ENCODE measurements at places on chromosomes 16 and 17.

- DNase-seq, result no peak
Measured at GRCh38 chr17:77242118-77242851, 101.5 kb downstream of the SEC14L1 start.

- DNase-seq, result peak; percentile 41
Measured at GRCh38 chr17:70040336-70040735, 34.7 kb upstream of the KCNJ16 start.

DNA sequence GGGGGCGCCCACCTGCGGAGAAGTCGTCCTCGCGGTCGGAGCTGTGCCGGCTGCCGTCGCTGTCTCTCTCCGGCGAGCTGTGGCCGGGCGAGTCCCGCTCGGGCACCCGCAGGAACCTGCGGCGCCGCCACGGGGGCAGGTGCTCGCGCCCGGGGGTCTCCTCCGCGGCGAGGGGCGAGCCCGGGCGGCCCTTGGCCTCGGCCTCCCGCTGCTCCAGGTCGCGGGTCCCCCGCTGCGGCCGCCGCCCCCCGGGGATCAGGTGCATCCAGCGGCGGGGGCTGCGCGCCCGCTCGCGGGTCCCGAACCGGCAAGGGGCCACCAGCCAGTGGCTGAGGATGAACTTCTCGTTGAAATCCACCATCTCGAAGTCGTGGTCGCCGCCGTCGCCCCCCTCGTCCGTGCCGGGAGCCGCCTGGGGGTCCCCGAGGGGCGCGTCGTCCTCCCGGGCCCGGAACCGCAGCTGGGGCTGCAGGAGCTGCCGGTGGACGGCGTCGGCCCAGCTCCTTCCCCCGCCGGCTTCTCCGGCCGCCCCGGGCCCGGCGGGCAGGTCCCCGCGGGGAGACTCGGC is 41.4 kb upstream of the BHLHA9 start:
- DNase-seq, result no peak

- no peak for DNase-seq
Measured at GRCh38 chr16:55016515-55016914, 85.8 kb downstream of the IRX5 start.

DNA sequence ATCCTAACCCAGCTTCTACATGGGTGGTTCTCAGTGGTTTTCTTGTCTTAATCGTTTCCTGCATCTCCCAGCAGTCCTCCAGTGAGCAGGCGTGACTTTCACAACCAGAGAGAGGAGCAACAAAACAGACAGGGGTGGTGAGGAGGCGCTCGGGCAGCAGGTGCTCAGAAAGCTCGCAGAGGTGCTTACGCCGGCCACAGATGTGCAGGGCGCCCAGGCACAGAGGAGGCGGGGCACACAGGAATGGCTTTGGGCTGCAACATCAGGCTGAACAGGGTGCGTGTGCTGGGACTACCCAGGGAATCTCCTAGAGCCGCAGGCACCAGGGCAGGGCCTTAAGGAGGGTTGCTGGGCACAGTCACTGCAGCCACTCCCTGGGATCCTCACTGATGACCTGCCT is 32.6 kb downstream of the KLHDC4 start:
- no peak for DNase-seq

GRCh38 chr17:68749349-68750207 is 148.4 kb upstream of the FAM20A start:
- no peak for DNase-seq

- peak; percentile 61 for DNase-seq
Measured at GRCh38 chr17:35257208-35257659, 14.4 kb downstream of the SLFN5 start.

DNA sequence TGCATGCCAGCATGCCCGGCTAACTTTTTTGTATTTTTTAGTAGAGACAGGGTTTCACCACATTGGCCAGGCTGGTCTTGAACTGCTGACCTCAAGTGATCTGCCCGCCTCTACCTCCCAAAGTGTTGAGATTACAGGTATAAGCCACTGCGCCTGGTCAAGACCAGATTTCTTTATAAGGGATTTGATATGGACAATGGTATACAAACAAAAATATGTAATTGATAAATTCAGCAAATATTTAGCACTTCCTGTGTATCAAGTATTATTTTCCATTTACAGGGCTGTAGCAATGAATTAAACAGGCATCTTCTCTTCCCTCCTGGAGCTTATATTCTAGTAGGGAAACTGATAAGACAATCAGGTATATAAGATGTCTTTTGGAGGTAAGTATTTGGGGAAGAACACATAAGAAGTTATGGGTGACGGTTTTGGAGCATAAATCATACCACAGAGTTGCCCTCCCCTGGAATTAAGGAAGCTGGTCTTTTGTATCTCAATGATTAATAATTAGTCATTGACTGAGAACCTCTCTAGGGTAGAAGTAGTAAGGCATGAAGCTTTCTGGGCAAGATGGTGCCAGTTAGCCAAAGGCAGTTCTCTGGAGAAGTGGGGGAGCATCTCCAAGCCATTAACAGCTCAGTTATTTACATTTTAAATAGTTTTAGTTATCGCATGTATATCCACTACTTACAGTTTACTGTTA is 35.8 kb downstream of the TANC2 start:
- no peak for DNase-seq

GRCh38 chr16:22092143-22092933 is at the start of gene VWA3A:
Gene VWA3A (plus strand): TSS chr16:22092541. CDS start chr16:22092638, 97 bp downstream.
- peak; percentile 44 for DNase-seq

DNA sequence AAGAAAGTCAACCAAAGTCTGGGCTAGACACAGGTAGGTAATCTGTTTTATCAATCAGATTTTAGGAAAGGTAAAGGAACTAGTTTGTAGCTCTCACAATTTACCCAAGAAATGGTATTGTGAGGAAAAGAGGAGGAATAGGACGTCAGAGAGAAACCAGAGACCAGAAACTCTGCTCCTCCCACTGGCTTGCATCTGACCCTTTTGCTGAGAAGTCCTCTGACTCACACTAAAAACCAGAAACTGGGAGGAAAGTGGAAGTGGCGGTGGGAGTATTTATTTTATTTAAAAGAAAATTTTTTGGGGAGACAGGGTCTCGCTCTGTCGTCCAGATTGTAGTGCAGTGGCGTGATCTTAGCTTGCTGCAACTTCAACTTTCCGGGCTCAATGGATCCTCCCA is 38.0 kb upstream of the MNT start:
- peak; percentile 81 for DNase-seq

GRCh38 chr16:49277386-49277742 is 4.3 kb downstream of the CBLN1 start:
- DNase-seq, result no peak

DNA sequence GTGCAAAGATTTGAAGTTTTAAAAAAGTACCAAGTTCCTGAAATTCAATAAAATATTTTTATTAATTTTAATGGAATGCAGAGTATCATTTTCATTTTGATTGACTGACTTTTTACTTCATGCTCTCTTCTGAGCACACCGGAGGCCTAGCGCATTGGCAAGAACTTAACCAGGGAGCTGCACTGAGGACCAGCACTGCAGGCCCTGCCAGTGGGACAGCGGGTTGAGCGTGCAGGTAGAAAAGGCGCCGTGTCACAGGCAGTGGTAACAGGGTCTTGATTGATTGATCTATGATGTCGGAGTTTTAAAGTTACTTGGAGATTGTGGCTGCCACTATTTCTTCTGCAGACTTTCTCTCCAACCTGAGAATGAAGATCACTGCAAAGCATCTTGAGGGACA is 43.7 kb downstream of the WDR45B start:
- DNase-seq, result no peak

GRCh38 chr16:89114159-89114981 is 20.7 kb downstream of the ACSF3 start:
- DNase-seq, result peak; percentile 72

DNA sequence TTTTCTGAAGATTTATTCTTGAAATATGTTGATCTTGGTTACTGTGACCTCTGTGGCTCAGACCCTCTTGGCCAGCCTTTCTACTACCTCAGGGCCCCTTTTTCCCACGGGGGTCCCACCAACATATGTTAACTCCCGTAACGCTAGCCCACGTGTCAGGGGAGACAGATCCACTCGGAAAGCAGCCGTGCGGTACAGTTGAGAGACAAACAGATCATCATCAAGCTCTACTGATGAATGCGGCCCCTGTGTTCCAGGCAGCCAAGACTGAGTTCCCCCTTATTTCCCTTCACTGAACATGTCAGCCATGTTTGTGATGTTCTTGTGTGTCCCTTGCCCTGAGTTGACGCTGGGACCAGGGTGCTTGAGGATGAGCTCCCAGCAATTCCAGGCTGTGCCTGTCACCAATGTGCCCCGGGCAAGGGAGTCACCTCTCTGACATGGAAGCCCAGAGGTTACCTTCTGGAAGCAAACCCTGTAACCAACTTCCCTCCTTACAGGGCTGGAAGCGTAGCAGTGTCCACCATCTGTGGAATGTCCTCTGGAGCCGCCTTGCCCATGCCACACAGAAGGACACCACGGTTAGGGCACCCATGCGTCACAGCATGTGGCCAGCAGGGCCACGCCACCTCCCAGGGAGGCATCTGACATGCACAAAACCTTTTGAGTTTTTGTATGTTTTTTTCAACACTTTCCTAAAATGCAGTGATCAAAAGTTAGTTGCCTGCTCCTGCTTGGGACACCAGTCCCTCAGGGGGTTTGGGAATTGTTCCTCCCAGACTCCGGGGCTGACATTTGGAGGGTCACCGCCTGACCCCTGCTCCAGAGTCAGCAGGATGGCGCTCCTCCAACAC is 193.7 kb upstream of the CHMP6 start:
- DNase-seq, result no peak

- no peak for DNase-seq
Measured at GRCh38 chr17:31660684-31661083, 198.4 kb downstream of the COPRS start.

DNA sequence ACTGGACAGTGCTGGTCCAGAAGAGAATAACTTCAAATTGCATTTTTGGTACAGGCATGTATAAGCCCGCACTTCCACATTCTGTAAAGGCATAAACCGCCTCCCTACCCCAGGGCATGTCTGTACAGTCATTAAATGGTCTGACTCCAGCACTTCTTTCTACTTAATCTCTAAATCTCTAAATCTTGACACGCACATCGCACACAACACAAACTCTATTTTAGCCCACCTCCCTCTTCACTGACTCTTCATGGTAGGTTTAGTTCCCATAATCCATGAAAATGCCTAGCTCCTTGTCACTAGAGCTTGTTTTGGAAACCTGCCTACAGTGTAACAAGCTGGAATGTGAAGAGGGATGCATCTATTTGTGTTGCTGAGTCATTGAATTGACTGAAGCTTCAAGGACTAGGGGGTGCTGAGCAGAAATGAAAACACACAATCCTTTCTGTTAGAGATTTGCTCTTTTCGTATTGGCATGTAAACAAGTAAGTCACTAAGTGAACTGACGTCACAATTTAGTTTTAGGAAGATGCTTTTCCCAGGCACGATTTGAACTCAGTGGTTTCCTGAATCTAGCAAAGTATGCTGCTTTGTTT is 1.6 kb upstream of the DUSP14 start:
- DNase-seq, result peak; percentile 98

- DNase-seq, result no peak
Measured at GRCh38 chr17:46036491-46036890, 37.4 kb downstream of the STH start.

- no peak for DNase-seq
Measured at GRCh38 chr17:64787921-64788271, 125.8 kb upstream of the SMURF2 start.

GRCh38 chr16:8572919-8573724 is 17.2 kb downstream of the TMEM114 start:
- DNase-seq, result peak; percentile 12

GRCh38 chr16:67462279-67462655 is 18.7 kb downstream of the ATP6V0D1 start:
- DNase-seq, result no peak

DNA sequence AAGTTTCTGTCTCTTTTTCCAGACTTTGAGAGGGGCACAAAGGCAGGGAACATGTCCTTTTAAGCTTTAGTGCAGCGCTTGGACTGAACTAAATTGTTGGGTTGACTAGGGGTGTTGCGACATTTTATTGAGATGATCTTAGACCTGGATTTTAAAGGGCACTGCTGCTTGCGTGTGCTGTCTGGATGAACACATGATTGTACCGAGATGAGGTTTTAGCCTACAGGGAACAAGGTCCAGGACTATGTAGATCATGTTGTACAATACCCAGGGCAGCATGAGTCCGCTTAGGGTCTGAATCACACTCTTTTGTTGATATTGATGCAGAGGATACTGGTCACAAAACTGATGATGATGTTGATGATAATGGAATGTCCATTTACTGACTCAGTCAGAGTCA is 5.2 kb upstream of the RGS9 start:
- peak; percentile 60 for DNase-seq

DNA sequence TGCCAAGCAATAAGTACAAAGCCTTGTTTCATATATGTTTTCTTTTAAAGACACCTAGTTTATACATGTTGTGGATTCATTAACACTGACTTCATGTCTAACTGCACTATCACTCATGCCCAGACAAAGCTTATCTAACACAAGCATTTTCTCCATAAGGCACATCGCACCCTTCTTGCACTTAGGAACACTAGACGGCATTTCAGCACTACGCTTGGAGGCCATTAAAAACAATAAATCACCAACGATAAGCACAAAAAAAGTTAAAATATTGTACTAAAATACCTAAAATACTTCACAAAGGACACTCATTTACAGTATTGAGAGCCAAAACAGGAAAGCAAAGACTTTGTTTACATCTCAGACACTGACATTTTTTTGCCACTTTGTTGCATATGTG is 39.0 kb upstream of the TEKT3 start:
- no peak for DNase-seq

- DNase-seq, result no peak
Measured at GRCh38 chr16:56649820-56650219, 1.9 kb upstream of the MT1B start.

DNA sequence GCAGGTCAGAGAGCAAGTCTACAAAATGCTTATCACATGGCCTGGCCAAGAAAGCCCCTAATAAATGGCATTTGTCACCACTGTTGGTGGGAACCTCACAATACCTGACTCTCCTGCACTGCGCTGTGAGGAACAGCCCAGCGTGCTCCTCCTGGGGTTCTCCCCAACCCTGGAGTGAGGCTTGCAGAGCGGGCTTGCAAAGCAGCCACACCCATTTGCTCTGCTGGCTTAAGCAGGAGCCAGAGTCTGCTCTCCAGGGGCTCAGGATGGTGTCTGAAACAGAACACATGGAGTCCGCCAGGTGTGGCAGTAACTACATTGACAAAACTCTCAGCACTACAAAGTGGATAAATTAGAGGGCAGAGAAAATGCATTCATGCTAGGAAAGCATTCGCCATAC is 331.0 kb upstream of the CCL2 start:
- DNase-seq, result no peak

- no peak for DNase-seq
Measured at GRCh38 chr16:28161626-28162025, 50.1 kb downstream of the XPO6 start.

- no peak for DNase-seq
Measured at GRCh38 chr17:48051283-48051682, 3.1 kb downstream of the NFE2L1 start.

- DNase-seq, result no peak
Measured at GRCh38 chr17:37564252-37564651, 45.0 kb downstream of the SYNRG start.

- DNase-seq, result no peak
Measured at GRCh38 chr17:21210411-21211076, 3.4 kb downstream of the TMEM11 start.

GRCh38 chr17:74368341-74369081 is 1.2 kb downstream of the GPR142 start:
- DNase-seq, result no peak

- DNase-seq, result no peak
Measured at GRCh38 chr17:4676791-4677190, 27.1 kb downstream of the PELP1 start.

- no peak for DNase-seq
Measured at GRCh38 chr17:59601130-59601529, 18.6 kb upstream of the CLTC start.
